ENCODE measurements at places on chromosomes 3 and 15.
A peak's percentile ranks its signal among the peaks of the same experiment; 100 is the strongest.

DNA sequence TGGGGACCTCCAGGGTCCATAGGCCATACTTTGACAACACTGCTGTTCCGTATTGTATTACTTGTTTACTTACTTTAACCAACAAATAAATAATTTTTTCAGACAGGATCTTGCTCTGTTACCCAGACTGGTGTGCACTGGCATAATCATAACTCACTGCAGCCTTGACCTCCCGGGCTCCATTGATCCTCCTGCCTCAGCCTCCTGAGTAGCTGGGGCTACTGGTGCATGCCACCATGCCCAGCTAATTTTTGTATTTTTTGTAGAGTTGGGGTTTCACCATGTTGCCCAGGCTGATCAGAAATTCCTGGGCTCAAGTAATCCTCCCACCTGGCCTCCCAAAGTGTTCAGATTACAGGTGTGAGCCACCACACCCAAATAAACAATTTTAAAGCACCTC is 64.9 kb upstream of the C15orf39 start:
- DNase-seq: no peak

GRCh38 chr3:23389089-23389488 is 186.0 kb downstream of the UBE2E2 start:
- DNase-seq: no peak

DNA sequence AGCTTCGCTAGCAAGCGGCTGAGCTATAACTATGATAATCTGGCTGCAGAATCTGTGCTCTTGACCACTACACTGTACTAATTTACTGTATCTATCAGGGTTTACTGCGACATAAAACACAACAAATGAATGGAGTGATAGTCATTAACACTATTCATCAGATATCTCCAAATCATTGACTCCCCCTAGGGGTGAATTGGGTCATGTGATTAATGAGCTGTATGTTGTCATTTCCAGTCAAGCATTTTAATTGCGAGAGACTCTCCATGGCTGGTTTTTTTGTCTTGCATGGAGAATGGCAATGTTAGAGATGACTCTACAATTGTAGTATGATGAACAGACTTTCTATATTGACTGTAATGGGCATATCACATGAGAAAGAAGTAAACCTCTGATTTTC is 10.5 kb upstream of the TM4SF18 start:
- DNase-seq: no peak

DNA sequence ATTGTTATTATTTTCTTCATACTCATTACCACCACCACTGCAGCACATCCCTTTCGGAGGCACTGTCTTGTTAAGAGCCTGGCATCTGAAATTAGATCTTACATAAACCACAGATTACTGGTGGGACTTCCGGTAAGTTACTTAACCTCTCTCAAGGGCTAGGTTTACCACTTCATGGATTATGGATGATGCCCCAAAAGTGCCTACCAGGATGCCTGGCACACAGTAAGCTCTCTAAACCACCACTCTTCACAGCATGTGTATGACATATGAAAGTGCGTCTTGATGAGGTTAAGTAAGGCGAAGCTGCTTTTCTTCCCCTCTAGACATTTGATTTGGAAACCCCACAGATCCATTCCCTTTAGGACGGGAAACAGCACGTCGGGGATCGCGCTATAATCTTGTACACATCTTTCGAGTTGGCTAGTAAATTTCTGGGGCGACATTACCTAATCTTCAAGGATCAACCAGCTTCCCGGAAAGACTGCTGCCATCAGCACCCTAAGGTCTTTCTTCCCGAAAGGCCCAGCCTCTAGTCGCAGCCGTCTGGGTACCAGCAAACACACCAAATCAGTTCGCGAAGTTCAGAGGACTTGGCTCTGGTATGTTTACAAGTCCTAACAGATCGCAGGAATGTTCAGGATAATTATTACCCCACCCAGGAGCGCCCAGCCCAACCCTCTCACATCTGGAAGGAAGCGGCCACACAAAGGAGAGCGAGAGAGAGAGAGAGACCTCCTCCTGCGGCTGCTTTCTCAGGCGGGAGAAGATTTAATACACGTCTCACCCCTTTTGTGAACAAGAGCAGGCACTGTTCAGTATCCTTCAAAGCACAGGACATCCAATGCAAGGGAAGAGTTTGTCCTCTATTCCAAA is 155.1 kb upstream of the FRMD4B start:
- DNase-seq: no peak

DNA sequence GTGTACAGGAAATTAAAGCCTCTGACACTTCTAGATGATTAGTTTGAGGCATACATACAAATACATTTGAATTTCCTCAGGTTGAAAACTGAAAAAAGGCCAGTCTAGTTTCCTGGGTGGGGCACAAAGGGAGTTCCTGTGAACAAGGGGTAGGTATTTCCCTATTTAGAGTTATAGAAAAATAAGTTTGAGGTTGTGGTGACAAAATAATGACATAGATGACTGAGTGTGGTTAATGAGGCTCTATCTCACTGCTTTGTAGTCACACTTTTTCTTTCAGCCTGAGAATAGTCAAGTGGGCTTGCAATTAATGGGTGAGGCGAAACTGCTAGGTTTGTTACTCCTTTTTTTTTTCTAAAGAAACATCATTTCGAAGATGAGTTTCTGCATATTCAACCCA is 4.3 kb downstream of the SLCO3A1 start:
- DNase-seq: peak; percentile 39

DNA sequence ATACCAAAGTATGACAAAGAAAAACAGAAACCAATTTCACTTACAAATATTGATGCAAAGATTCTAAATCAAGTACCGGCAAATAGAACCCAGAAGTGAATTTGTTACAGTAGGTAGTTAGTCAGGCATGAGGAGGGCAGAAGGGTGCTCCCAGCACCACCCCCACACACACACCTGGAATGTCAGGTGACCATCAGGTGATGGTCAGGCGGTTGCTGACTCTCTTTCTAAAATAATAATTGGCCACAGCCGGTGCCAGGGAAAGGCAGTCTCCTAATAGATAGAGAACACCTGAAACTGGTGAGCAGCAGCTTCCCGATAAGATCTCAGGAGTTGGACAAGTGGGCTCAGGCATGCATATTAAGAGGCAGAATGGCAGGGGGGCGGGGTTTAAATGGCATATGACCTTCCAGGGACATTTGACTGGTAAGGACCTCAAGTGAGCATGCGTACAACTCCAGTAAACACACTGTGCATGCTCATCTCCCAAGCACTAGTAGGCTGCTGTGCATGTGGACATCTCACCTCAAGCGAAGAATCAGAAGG is 131.1 kb downstream of the ANO10 start:
- DNase-seq: no peak

DNA sequence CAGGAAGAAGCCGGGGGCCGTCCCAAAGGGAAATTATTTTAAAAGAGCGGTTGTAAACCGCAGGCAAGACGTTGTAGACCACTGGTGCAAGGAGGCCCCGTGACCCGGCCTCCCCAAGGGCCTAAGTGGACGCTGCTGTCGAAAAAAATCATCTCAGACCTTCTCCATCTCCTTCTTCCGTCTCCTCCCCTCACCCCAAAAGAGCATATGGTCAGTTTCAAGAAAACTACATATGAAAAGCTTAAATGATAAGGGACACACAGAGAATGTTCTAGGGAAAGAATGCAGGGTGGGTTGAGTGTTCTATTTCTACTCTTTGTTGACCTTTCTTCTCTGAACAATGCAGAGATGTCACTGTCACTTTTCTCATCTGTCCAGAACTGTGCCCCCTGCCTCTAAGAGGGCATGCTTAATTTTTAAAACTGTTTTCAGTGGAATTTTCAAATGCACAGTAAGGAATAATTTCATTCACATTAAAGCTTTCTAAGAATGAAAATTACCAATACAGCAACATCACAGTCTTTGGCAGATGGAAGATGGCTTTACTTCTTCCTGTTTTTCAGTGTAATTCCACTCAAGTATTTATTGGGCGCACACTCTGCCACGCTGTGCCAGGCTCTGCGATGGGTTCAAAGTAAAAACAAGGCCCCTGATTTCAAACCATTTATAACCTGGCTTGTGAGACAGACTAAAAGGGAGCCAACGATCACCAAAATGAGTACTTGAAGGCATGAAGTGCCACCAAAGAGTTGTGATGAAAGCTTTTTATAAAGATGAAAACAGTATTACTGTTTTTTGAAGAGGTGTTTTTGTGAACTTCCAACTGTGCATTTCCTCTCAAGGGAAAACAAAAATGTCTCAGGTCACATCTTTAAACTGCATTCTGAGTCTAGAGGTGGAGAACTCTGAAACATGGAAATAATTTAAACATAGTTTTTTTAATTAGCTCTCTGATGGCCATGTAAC is 891 bp upstream of the TOP2B start:
- DNase-seq: no peak

Measured in activated CD4-positive, alpha-beta T cell treated with anti-CD3 and anti-CD28 coated beads for 48 hours (primary cell).